ENCODE measurements at places on chromosomes 11 and 22.
A peak's percentile ranks its signal among the peaks of the same experiment; 100 is the strongest.

GRCh38 chr11:106421676-106422292, 344.3 kb downstream of the AASDHPPT start:
- DNase-seq, result no peak

GRCh38 chr22:32714458-32715430, 86.8 kb upstream of the TIMP3 start:
- DNase-seq, result no peak

DNA sequence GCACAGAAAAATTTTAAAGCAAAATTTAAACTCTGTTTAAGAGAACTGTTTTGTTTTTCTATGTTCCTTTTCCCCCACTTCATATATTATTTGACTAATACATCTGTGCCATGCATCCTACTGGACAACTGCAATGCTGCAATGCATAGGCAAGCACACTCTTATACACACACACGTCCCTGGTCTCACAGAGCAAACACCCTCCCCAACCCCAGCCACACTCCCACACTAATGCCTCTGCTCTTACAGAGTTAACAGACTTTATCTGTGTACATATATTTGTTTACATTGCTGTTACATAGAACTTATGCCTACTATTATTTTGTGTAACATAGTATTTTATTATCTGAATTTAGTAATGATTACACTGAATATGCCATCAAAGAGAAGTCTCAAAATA, 25.5 kb upstream of the CTSC start:
- no peak for DNase-seq

DNA sequence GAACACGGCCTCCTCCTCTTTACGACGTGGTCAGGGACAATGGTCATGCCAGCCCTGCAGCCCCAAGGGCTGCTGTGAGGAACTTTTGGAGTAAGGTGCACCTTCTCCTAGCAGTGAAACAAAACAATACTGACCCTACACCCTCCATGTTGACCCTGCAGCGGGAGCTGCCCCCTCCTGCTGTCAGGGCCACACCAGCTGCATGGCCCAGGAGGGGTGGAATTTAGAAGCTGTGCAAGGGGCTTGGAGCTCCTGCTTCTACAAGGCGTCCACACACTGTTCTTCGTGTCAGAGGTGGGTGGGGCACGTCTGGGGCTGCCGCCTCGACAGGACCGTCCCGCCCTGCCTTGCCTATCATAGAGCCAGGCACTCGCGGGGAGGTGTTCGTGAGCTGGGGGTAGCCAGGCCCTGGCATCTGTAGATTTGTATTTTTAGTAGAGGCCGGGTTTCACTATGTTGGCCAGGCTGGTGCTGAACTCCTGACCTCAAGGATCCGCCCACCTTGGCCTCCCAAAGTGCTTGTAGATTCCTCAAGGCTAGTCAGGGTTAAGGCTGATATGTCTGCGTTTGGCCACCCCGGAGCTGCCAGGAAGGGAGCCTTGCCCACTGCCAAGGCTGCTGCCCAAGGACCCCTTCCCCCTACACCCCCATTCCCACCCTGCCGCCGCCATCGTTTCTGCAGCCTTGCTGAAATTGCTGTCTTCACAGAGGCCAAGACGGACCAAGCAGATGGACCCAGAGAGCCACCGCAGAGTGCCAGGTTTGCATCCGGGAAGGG, 15.9 kb downstream of the INCENP start:
- no peak for DNase-seq

DNA sequence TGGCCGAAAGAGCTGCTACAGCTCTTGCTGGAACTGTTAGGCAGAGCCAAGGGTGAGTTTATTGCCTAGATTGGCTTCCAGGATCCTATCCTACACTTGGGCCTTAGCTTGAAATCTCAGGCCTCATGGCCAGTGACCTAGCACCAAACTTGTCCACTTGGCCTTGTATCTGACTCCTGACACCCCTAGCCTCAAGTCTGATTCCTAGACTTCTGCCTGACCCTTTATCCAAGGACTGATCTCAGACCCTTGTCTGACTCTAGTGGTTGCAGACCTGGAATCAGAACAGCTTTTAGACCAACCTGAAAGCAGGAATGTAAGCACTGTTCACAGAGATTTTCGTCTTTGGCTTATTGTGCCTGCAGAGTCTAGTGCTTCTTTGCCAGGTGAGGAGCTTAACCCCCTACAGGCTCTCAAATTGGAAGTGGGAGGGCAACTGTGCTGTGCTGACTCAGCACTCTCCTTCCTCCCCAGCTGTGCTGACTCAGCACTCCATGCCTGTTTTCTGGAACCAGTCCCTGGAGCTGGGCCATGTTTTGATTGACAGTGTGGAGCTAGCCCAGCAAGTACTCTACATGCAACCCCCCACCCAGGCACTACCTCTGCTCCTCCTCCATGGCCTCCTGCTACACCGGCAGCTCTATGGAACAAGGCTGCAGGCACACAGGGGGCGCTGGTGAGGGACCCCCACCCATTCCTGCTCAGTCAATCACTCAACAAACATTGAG, 35.1 kb downstream of the RRP8 start:
- DNase-seq, result peak; percentile 28

GRCh38 chr22:17368554-17369438, 464 bp upstream of the CECR2 start:
- DNase-seq, result peak; percentile 41

DNA sequence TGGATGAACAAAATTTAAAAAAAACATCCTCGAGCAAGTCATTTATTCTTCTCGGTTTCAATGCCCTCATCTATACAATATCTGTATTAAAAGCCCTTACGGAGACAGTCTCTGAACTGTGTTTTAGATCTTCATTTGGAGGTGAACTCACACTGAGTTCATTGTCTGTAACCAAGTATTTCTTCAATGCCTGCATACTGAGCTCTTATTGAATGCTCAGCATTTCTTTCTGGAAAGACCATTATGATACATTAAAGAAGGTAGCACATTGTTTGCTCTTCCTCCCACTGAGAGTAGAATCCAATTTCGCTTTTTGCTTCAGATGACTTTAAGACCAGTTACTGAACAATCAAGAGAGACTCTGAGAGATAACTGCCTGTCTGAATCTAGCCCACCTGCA, 1.7 kb upstream of the ANO3 start:
- no peak for DNase-seq

GRCh38 chr22:49735411-49735900, 92.2 kb downstream of the BRD1 start:
- DNase-seq, result no peak

DNA sequence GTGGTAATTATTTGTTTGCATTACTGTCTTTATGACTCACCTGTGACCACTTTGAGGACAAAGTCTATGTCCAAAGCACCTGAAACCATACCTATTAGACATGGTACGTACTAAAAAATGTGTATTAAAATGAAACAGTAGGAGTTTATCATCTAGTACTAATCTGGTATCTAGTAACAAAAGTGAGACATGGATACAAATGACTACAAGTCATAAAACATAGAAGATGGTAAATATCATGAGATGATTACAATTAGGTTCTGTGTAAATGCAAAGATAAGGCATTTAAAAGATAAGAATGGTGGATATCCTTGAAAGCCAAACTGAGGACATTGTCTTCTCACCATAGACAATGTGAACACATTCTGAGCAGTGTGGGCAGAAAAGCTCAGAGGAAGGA, 113.5 kb upstream of the GUCY1A2 start:
- DNase-seq, result no peak

Data from forelimb muscle (tissue), 1 donor.